ENCODE measurements at places on chromosomes 7 and 10.

DNA sequence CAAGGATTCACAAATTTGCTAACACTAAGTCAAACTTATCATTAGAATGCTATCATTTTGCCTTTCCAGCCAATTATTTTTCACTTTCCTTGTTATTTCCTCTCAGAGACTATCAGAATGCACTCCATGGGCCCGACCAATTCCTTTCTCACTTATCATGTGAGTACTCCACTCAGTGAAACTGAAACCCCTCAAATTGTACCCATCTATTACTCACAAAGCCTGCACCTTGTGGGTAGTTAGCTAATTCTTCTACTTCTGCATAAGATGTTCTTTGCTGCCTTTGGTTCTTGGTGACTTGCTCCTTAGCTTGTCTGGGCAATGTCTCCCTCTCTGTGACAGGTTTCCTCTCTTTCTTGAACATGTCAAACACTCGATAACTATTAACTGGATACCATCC, 35.2 kb upstream of the MBL2 start:
- no peak for DNase-seq

- DNase-seq, result no peak
Observed at GRCh38 chr10:80485946-80486764, 32.0 kb downstream of the TSPAN14 start.

GRCh38 chr10:78436222-78436573, 402.5 kb downstream of the RPS24 start:
- no peak for DNase-seq

- no peak for DNase-seq
Observed at GRCh38 chr7:112444505-112444904, 5.8 kb upstream of the IFRD1 start.

DNA sequence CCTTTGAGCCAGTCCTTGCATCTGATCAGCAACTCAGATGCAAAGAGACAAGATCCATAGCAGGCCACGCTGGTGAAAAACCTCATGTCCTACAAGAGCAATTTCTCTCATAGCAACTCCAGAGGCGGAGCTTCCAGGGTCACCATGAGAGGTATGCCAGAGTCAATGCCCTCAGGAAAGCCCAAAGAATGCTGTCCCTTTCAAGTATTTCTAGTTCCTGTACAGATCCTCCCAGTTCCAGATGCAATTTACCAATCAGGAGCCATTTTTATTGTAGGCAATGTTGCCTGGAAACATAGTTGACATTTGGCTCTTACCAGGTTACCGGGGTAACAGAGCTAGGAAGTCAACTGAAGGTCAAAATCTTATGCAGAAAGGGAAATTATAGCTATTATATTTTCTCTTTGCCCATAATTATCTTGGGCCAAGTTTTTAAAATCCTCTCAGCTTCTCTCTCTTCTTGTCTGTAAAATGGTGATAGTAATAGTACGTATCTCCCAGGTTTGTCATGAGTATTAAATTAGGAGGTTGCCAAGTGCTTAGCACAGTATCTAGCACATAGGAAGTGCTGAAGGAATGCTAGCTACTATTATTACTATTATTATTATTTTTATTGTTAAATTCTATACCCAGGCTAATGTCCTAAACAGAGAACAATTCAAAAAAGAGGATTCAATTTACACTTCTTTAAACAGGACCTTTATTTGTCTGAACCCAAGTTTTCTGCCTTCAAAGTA, 46.3 kb upstream of the TM9SF3 start:
- DNase-seq, result peak; percentile 78

GRCh38 chr7:25835197-25835596, 316.8 kb upstream of the NFE2L3 start:
- no peak for DNase-seq

DNA sequence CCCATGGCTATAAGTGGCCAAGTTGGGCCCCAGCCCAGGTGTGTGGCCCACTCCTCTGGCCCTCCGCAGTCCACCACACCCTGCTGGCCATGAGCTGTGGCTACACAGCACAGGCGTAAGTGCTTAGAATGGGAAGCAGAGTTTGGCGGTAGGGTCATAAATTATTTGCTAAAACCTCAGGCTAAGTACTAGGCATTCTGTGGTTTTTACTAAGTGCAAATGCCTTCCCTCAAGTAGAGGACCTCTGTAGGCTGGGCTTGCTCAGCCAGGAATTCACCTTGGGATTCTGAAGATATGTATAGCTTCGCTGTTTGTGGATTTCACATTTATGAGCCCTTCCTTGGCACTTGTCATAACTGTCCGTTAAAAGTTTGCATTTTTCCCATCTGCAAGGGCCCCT, 44.8 kb upstream of the LOXL4 start:
- DNase-seq, result no peak

DNA sequence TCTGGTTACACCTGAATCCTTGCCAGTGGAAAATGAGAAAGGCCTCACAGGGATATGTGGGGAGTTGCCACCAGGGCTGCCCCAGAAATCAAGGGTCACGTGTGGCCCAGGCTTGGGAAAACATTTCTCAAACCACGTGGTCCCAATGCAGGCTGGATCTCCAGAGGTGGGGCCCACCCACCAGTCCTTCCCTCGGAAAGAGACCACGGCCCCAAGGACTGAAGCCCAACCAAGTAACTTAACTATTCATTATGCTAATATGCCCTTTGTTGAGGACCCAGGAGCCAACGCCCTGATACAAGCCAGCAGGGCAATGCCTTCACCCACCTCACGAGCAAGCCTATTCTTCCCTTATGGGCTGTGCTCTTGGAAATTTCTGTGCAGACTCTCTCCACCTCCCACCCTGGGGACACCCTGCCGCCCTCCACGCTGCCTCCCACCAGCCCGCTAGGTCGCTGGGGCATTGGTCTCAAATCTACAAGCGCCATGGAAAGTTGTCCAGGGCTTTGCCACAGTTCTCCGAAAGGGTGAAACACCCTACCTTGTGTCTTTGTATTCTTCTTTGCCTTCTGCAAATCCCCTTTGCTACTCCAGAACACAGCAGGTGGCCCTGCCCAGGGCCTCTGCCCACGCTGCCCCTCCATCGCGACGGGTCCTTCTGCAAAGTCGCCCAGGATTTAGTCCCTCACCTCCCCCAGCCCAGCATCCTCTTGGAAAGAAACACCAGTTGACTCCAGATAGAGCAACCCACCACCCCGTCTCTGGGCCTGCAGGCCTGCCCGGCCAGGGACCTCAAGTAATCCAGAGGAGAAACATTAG, 8.8 kb downstream of the TNS3 start:
- DNase-seq, result no peak

- DNase-seq, result no peak
Observed at GRCh38 chr10:114206902-114207301, 27.7 kb downstream of the TDRD1 start.

GRCh38 chr7:30594048-30594539, 584 bp upstream of the GARS1 start:
- no peak for DNase-seq

DNA sequence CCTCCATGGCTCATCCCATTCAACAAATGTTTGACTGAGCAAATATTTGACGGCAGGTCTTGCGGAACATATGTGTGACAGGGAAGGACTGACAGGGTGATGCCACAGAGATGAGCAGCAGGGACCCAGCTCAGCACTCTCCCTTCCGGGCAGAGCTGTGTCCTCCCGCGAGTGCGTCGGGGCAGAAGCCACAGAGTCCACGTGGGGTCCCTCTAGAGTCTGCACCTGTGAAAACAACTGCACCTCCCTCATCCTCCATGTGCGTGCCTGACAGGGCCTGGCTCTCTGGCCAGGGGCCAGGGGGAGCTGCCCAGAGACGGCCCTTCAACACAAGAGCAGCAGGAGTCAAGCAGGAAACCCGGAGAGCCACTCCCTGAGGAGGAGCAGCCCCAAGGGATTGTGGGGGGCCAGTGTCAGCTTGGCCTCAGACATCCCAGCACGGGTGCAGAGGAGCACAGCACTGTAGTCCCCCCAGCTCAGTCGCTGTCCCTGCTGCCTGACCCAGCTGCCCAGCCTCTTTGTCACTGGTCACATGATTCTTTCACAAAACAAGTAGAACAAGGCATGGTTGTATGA, 83.6 kb upstream of the TMEM72 start:
- DNase-seq, result peak; percentile 70

DNA sequence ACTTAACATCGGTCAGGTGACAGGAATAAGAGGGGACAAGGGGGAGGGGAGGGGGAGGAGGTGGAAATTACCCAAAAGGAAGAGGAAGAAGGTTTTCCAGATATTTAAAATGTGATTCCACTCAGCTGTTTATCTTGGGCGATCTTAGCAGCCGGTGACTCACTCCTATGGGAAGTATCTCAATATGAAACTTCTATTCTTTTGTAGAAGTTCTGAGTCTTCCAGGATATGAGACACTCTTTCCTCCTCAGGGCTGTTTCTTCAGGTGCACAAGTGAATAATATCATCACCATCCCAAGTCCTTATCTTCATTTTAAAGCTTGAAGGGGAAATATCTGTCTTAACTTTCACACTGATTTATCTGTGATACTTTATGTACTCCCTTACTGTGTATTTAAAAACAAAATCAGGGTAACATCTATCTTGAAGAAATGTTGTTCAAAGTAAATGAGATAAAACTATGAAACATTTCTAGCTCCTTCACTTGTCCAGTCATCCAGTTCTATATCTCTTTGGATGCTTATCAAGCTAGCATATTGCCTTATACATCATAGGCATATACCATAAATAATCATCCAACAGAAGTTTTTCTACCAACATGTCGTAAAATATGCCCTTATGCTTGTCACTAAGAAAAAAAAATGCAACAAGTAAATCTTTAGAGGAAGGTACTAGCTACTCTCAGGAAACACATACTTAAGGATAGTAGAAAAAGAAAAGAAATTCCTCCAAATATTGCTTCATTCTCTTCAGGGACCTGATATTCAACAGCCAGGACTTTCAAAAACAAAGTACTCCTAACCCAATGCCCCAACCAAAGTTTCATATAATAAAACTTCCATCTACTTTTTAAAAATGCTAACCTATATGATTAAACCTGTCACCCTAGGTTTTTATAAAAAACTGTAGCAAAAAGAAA, 13.7 kb downstream of the DOCK4 start:
- DNase-seq, result no peak

DNA sequence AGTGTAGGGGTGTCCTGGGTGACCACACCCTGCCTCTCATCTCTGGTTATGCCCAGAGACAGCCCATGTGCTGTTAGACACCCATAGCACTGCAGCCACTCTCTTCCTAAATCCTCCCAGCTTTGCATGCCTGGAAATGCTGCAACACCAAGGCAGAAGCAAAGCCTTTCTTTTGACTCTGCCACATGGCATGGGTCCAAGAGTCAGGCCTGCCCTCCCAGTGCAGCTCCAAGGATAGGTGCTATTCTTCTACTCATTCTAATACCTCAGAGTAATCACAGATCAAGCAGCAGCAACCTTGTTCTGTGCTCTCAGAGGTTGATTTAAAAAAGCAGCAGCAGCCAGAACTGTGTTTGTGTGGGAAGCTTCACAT, 23.4 kb downstream of the FRMPD2 start:
- peak; percentile 80 for DNase-seq

DNA sequence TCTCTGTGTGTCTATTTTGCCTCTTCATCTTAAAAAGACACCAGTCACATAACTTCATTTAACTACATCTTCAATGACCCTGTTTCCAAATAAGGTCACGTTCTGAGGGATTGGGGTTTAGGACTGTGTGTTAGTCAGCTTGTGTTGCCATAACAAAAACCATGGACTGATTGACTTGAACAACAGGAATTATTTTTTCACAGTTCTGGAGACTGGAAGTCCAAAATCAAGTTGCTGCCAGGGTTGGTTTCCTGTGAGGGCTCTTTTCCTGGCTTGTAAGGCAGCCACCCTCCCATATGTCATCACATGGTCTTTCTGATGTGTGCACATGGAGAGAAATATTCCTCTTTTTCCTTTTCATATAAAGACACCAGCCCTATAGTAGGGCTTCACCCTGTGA, 55.3 kb downstream of the REEP3 start:
- DNase-seq, result no peak

DNA sequence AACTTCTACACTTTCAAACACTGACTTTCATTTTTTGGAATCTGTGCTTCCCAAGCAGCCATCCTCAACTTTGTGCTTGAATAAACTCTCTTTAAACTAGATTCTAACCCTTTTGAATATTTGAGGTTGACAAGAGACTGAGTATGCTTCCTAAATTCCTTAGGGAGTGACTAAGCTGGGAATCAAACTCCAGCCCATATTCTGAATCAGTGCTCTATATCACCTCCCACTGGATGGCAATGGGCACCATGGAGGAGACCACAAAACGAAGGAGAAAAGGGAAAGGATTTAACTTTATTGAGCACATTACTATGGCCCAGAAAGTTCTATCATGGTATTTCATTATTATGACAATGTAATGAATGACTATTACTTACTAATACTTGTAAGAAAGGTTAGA, 17.2 kb upstream of the SLC26A4 start:
- no peak for DNase-seq

DNA sequence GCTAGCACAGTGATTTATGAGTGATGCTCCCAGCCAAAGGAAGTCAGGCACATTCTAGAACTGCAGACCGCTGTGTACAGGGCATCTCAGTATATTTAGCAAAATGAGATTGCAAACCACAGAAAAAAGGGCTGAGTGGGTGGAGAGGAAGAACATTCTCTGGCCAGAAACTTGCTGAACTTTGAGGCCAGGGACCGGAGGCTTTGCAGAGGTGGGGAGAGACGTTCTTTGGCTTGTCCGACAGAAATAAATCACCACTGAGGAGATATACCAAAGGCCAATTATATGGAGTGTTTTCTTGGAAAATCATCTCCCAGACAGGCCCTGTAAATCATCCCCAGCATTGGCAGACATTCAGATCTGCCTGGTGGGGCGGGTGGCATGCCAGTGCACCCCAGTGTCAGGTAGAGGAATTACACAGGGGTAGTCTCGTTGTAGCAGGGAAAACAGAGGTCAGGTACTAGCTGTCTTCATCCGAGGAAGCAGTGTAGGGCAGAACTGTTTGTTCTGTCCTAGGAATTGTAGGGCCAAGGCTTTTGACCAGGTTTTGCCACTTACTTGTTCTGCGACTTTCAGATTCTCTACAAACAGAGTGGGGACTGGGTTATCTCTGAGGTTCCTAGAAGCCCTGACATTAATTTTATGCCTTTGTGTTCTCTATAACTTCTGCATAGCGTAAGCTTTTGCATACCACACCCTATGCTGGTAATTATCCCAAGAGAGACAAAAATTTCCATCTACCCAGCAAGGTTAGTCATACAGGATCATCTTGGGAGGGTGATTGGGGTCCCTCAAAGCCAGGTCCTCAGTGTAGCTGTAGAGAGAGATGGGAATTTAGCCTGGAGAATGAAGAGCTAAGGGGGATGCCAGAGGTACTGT, 655.6 kb downstream of the LRMDA start:
- DNase-seq, result peak; percentile 2

- peak; percentile 42 for DNase-seq
Observed at GRCh38 chr10:132158122-132158741, 28.5 kb upstream of the DPYSL4 start.

DNA sequence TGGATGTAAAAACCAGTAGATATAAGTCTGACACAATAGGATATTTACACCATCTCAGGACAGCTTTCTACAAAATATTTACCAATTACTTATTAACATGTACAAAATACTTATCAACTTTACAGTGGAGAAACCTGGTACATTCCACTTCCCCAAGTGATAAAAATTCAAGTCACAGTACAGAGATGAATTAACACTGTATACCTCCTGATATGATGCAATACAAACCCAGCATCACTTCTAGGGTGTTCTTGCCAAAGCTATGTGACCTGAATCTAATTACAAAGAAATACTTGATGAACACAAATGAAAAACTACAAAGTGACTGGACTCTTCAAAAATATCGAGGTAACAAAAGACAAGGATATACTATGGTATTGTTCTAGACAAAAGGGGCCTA, 156.4 kb upstream of the FGFR2 start:
- DNase-seq, result no peak
